Stomach (tissue), 19 donors: ENCODE measurements at places on chromosomes 5 and 9. TPM values are rescaled to one million over a fixed set of nuclear protein-coding genes. Genes with fewer than 3 reads are reported as not detected.

DNA sequence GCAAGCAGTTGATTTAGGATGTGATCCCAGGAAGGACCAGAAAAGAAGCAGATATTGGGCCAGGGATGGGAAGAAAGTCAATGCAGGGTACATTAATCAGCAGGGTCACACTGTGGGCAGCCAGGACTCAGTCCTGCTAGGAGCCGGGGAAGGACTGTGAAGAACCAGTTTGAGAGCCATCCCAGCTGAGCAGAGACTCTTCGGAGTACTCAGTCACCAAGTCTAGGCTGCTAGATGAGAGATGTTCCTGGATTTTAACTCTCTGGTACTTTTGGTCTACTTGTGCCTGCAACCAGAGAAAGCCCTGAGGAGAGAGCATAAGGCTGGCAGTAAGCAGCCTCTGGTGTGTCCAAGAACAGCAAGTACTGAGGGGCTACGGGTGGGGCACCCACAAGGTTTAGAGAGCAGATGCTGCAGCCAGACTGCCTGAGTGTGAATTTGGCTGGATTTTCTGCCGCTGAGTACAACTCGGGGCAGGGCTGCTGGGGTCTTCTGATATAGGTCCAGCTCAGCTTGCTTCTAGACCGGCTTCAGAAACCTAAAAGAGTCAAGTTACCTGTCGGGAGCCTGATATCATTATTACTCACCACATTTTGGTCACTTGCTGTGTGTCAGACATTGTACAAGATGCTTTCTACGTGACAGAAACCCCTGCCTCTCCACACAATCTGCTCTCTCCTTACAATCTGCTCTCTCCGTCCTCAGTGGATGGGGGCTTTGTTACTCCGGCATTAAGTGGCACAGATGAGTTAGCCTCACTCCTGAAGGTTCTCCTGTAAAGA is 250.2 kb upstream of the GAS1 start:
- DNase-seq: no peak

- DNase-seq: peak; percentile 55
Observed at GRCh38 chr5:147509041-147509709, 693 bp downstream of the DPYSL3 start.

DNA sequence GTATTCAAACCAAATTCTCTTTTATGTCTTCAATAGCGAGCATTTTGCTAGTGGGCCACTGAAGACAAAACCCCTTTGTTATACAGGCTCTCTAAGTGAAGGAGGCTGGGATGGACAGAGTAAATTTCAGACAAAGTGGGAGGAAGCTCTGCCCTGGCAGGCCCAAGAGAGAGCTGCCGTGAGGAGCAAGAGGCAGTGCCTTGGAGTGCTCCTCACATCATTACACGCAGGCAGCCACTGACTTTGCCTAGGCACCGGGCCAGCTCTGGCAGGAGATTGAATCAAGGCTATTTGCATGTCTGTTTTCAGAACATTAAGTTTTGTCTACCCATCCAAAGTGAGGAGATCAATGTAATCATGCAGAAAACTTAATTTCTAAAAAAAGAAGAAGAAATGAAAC is 167.7 kb downstream of the CCDC192 start:
- peak; percentile 78 for DNase-seq

- DNase-seq: peak; percentile 46
Observed at GRCh38 chr9:136399176-136400037, 563 bp downstream of the SNAPC4 start.

DNA sequence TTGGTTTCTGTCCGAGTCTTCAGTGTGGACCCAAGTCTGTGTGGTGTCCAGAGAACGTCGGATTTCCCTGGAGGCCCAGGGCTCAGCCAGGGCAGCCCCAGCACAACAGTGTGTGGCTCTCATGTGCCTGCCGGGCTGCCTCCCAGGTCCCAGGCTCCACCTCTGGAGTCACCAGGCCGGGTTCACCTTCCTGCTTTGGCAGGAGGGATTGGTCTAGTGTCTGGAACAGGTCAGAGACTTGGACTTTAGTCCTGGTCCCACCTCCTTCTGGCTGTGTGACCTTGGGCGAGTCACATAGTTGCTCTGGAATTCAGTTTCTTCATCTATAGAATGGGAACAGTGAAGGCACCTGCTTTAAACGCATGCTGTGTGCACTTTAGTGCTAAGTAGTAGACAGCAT is 3.2 kb downstream of the DOLPP1 start:
- no peak for DNase-seq

- DNase-seq: no peak
Observed at GRCh38 chr5:67520161-67520908, 323.7 kb upstream of the CD180 start.

DNA sequence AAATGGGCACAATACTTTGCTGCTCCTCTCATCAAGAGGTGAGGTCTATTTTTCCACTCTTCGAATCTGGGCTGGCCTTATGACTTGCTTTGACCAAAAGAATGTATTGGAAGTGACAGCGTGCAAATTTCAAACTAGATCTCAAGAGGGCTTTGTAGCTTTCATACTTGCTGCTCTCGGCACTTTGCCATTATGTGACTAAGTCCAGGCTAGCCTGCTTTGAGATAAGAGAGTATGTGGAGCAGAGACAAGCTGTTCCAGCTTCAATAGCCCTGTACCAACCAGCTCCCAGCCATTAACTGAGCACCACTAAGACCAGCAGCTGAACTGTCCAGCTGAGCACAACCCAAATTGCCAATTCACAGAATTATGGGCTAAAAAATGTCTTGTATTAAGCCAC is 124.6 kb downstream of the ACER2 start:
- no peak for DNase-seq

- DNase-seq: no peak
Observed at GRCh38 chr5:27548484-27548883, 510.1 kb upstream of the CDH9 start.

GRCh38 chr5:101532430-101532829 is 629.3 kb upstream of the ST8SIA4 start:
- DNase-seq: no peak

GRCh38 chr5:90916947-90917800 is 358.6 kb downstream of the ADGRV1 start:
- DNase-seq: no peak

- no peak for DNase-seq
Observed at GRCh38 chr5:178695556-178695955, 34.9 kb downstream of the ZNF354A start.

GRCh38 chr9:115042781-115043509 is 75.0 kb downstream of the TNC start:
- DNase-seq: no peak

- no peak for DNase-seq
Observed at GRCh38 chr5:143613329-143613728, 198.6 kb upstream of the HMHB1 start.

DNA sequence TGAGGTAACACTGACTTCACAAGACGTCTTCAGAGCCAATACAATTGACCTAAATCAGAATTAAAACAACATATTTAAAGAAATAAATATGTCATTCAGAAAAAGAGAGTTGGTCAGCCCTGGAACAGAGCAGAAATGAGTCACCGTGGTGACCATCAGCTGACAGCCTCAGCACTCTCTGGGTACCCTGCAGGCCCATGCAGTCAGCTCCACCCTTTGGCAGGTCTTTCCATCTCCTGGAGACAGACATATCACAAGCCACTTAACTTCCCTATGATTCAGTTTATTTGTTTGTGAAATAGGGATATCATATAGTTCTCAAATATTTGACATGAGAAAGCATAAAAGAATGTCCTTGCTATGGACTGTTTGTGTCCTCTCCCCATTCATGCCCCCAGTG is 151.6 kb upstream of the MEF2C start:
- DNase-seq: no peak

DNA sequence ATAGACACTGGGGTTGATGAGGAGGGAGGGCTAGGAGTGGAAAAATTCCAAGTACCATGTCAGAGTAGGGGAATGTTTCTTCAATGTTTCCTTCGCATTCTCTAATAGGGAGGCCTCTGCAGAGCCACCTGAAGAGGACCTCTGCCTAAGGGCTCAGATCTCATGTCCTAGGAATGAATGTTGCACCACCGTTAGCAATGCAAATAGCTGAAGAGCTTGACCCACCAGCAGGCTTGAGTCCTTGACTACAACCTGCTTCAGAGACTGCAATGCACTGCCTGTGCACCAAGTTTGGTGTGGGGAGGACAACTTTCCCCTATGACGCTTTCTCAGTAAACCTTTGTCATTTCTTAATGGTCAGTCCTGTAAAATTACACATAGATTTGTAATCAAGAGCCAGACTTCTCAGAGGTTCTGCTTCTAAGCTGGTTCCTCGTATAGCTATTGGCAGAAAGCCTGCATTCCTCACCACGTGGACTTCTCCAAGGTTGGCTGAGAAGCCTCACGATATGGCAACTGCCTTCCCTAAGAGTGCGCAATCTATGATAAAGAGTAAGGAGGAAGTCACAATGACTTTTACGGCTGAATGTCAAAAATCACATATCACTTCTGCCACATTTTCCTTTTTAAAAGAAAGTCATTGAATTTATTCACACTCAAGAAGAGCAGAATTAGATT is 600.7 kb upstream of the PTGER4 start:
- DNase-seq: no peak

GRCh38 chr5:122413722-122414121 is 101.7 kb downstream of the SNCAIP start:
- no peak for DNase-seq

DNA sequence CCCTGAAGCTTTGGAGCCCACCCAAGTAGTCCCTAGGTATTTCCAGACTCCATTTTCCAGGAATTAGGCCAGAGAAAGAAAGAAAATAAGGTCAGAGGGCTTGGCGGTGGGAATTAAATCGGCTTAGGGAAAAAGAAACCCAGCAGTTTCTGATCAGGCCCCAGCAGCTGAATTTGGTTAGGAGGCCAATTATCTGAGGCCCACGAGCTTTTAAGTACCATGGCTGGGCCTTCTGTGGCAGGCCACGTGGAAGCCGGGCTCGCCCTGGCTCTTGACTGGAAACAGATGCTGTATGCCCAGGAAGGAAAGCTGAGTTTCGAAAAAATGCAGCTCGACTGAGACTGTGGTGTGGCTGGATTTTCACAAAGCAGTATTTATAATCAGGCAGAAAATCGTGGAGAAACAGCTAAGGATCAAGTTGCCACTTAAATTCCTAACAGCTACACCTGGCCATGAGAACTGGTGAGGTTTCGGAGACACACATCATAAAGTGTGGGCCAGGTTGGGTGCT is 75.1 kb upstream of the PANK3 start:
- no peak for DNase-seq

DNA sequence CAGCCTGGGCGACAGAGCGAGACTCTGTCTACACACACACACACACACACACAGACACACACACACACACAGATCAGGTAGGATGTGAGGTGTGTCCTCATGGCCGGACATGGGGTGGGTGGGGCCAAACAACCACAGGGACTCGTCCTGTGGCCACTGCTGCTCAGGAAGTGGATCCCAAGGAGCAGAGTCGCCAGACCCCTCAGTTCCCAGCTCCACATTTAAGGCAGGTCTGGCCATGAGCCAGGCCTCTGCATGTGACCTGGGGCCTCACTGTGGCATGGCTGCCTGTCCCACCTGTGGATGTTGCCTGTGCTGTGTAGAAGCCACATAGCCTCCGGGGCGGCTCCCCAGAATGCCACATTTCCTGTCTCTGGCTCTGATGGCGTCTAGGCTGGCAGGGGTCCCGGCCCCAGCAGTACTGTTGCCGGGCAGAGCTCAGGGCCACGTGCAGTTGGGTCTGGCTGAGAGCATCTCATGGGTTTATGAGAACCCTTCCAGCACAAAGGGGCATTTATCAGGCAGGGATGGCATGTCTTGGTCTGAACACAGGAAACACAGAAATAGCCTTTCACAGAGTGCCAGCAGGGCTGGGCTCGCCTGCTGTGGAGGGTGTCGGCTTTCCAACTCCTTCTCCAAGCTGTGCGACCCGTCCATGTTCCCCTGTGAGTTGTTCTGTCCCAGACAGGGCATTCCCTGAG is 9.9 kb upstream of the NINJ1 start:
- no peak for DNase-seq

DNA sequence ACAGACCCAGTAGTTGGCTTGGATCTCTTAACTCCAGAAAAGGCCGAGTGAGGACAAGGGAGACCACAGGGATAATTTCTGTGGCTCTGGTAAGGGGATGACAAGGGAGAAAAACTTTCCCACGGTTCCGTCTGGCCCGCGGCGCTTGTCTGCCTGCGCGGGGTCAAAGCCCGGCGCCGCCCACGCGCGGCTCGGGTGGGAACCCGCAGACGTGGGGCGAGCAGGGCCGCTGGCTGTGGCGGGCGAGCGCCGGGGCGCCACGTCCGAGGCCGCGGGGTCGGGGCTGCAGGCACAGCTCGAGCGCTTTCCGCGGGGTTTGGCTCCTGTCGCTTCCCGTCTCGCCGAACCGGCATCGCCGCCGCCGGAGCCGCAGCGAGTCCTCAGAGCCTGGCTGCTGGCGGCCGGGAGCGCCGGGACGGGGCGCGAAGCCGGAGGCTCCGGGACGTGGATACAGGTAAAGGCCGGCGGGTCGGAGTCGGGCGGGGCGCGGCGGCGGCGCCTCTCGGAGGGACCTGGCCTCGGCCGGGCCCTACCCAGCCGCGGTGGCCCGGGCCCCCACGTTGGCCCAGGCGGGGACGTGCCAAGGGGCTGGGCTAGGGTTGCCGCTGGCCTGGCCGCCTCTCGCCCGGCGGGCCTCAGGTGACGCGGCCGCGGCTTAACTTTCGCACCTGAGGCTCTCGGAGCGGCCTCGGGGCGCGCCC is at the start of gene RNF180:
RNF180 (plus strand) TSS at position 344 of the 701 bp plus-strand sequence. CDS start 34,965 bp downstream, outside the sequence.
- DNase-seq: peak; percentile 59

GRCh38 chr5:152462021-152462721 is 57.1 kb upstream of the NMUR2 start:
- DNase-seq: no peak

DNA sequence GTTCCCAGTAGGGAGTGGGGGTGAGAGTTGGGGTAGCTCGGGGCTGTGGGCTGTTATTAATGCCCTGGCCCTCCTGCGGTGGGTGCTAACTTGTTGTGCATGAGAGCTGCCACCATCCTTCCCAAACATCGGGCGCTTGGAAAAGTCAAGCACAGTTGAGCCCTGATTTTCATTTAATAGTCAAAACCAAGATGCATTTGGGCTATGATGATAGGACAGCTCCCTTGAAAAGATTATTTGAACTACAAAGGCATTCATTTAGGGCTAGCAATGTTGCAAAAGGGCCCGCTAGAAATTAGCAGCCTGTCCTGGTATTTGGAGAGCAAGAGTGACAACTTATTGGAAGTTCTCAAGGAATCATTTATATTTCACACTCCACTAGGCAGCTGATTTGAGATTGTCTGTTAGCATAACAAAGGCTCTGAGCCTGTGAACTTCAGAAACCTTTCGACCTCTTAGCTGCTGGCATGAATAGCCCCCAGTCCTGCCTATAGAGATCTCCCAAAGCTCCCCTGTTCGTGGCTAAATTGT is 128.2 kb upstream of the TMEM161B start:
- DNase-seq: no peak

Gene HK3
- 6.9 TPM for polyA plus RNA-seq

Gene C9
- not detected for polyA plus RNA-seq

Gene SPOCK1
- polyA plus RNA-seq: 1.5 TPM

Gene TNC
- 3.5 TPM for polyA plus RNA-seq
